ENCODE measurements at places on chromosomes 3 and 15.

DNA sequence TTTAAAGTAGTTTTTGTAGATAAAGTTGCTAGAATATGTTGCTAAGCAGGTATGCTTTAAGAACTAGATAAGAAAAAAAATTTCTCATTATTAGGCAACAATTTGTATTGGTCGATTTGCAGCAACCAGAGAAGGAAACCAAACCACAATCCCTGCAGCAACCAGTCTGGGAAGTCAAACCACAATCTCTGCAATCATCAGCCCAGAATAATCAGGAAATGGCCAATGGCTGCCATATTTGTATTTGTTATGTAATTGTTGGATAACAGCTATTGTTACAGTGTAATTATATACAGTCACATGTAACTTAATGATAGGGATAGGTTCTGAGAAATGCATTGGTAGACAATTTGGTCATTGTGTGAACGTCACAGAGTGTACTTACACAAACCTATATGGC, 23.6 kb downstream of the STXBP5L start:
- no peak for DNase-seq

DNA sequence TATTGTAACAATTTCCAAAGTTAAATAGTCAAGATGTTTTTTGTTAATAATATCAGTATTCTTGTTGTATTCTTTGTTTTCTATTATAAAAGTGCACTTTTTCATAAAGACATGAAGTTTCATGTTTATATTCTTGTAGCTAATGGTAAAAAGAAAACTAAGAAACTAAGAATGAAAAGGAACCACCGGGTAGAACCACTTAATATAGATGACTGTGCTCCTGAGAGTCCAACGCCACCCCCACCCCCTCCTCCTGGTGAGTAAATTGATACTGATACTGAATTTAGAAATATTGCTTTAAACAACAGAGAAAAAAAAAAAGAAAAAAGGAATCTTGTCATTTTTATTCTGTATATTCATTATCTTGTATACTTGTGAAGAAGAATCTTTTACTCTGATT, 13.4 kb downstream of the DHFR2 start:
- DNase-seq: no peak

DNA sequence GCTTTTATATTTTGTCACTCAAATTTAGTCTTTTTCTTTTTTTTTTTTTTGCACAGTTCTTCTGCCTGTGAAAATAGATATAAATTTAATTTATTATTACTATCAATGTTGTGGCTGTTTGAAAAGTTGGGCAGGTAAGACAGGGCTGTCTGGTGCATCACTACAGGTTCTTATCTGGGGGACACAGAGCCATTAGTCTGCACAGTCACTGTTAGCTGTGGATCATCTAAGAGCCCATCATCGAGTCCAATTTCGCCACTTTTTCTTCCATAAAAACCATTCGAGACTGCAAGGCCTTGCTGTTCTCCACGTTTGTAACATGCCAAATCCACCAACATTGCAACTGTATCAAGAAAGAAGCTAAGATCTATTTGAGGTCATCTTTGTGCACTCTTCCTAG, 325.6 kb upstream of the UMPS start:
- no peak for DNase-seq

- DNase-seq: no peak
Observed at GRCh38 chr15:74857671-74858368, 14.9 kb upstream of the ULK3 start.

GRCh38 chr3:38564631-38565338, 68.6 kb downstream of the EXOG start:
- DNase-seq: no peak

- DNase-seq: peak; percentile 31
Observed at GRCh38 chr3:20310629-20311028, 124.6 kb upstream of the SGO1 start.

DNA sequence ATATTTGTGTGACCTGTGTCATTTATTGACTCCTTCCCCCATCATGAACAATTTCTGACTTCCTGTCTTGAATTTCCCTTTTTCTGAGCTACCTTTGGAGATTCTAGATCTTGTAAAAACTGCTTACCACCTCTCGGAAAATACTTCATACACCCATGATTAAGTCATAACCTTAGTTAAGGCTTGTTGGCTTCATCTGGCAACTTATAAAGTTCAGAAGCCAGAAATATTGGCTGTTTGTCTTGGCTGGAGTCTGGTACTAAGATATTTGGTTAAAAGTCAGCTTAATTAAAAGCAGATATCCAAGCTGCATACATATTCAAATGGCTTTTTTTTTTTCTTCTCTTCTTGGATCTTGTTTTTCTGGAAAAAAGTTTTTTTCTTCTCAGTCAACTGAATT, 37.3 kb upstream of the B3GALNT1 start:
- no peak for DNase-seq

- no peak for DNase-seq
Observed at GRCh38 chr3:37847689-37848088, 14.0 kb upstream of the CTDSPL start.

DNA sequence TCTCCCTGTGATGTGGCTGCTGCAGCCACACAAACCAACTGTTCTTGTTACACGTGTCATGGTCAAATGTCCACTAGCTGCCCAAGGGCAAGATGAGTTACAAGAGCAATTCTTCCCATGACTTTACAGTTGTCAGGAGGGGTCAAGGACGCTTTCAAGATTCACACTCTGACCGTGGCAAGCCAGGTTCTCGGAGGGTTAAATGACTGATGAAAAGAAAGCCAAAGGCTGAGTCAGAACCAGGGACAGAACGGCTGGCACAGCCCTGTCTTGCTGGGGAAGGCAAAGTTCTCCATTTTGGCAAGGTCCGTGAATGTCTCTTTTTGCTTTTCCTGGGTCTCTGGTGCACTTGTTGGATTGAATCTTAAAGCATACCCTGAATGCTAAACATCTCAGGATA, 364.5 kb upstream of the ICE2 start:
- no peak for DNase-seq

DNA sequence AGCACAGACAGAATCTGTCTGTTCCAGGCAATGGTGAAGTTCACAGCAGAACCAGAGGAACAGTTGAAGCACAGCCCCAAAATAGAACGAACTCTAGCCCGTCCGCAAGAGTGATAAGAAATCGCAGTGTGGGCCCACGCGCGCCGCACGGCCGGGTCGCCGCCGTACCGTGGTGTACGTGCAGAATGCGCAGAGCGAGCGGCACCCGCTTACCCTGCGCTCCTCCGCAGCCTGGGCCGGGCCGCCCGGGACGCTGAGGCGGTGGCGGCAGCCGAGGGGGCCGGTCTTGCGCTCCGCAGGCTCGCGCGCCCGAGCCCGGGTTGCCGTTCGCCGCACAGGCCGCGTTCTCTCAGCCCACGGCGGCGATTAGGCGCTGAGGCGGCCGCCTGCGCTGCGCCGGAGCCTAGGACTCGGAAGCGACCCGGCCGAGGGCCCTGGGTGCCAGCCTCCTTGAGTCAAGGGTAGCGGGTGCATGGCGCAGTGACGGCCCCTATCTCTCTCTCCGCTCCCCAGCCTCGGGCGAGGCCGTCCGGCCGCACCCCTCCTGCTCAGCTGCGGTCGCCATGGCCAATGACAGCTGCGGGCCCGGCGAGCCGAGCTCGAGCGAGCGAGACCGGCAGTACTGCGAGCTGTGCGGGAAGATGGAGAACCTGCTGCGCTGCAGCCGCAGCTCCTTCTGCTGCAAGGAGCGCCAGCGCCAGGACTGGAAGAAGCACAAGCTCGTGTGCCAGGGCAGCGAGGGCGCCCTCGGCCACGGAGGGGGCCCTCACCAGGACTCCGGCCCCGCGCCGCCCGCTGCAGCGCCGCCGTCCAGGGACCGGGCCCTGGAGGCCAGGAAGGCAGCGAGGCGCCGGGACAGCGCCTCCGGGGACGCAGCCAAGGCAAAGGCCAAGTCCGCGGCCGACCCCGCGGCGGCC, 20.5 kb downstream of the WDR73 start:
- peak; percentile 44 for DNase-seq
